Dorsolateral prefrontal cortex (tissue), 122 donors: ENCODE measurements at places on chromosomes 4 and X. TPM values are rescaled to one million over a fixed set of nuclear protein-coding genes. Genes with fewer than 3 reads are reported as not detected.

GRCh38 chr4:104591510-104591911 is 96.8 kb upstream of the CXXC4 start:
- no peak for DNase-seq

DNA sequence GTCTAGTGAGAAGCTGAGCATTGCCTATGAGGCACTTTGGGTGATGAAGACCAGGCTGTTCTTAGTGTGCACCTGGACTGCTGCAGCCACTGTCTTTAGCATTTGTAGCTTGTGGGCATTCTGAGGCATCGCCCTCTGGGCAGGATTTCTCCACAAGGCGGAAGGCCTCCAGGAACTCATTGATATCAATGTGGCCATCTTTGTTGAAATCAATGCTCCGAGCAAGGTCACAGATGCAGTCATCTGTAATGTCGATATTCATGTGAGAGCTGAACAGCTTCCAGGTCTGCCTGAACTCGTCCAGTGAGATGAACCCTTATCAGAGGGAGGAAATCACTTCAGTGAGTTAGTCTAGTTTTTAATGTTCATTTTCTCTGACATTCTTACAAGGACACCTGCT is 41.6 kb downstream of the PPEF2 start:
- no peak for DNase-seq

DNA sequence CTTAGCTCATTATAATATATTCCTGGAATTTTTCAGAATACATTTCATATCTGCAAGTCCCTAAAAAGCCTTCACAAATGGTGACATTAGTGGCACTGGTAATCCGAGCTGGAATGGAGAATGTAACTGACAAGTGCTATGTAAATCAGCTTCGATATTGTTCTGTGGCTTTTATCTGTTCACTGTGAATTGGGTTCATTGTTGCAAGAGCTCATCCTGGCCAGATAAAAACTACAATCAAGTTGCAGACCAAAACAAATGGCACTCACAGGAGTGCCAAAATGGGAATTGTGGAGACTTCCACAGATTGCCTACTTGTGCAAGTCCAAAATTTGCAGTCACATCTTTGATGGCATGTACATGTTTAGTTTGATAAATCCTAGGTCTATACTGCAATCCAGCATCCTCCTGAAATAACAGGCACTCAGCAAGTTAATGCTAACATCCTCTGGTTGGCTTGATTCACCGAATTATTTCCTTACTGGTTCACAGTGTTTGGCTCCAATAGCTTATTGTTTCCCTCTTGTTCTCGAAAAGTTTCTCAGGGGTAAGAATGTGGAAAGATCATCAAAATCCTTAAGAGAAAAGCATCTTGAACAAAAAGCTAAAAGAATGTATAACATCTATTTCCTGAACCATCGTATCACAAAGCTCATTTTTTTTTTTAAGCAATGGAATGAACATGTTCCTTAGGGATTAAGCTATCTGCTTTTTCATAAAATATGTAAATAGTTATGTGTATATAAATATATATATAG is 904.9 kb downstream of the CENPC start:
- no peak for DNase-seq

DNA sequence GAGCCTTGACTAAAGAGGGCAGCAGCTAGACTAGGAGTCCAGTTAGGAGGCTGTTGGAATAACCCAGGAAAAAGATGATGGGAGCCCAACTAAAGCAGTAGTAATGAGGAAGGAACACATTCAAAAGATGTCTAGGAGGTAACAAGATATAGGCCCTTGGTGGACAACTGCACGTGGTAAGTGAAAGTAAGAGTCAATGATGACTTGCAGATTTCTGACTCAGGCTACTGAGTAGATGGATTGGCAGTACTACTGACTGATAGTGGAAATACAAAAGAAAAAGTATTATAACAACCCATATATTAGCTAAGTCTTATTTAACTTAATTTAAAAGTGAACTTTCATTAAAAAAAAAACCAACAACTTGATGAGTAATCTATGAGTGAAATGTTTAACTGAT is 74.0 kb downstream of the PAK3 start:
- no peak for DNase-seq

- no peak for DNase-seq
Observed at GRCh38 chr4:11632025-11632424, 203.3 kb upstream of the HS3ST1 start.

DNA sequence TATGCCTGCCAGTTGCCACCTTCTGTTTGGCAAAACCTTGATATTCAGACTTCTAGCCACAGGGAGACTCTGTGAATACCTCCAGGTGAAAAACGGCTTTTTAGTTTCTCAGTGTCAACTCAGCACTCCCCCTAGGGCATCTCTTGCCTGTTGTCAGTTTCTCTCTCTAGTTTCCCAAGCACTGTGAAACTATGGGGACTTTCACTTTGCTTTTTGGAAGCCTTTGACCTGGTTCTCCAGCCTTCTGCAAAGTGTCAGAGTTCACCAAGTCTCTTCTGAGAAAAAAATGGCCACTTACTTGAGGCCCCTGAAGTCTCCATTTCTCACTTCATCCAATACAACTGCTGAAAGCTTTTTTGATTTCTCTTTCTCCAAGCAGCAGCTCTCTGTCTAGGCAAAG is 521.5 kb downstream of the INPP4B start:
- DNase-seq = no peak

GRCh38 chr4:153023139-153023538 is 87.0 kb downstream of the FHDC1 start:
- DNase-seq = no peak

GRCh38 chr4:107472265-107472948 is 247.6 kb downstream of the PAPSS1 start:
- DNase-seq = no peak

DNA sequence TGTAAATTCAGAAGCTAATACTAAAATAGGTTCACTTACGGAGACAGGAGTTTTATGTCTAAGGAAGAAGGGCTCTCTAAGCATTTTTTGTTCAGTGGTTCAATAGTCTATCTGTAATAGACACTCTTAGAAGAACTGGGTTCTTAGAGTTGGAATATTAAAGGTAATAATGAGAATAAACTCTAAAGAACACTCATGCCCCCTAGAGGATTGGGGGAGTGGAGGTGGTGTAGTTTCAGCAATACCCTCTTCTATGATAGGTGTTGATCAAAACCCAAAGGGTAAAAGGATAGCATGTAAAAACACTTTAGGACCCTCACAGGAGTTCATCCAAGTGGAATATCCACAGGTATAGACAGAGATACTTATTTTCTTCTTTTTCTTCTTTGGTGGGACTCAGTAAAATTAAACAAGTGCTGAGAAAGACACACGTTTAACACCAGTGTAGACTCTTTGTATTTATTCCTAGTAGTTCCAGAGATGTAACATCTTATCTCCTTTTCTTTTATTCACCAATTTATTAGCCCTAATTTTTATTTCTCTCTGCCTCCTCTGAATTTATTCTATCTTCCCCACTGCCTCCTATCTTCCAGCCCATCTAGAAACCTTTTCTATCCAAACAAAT is 25.7 kb upstream of the MND1 start:
- peak; percentile 22 for DNase-seq

DNA sequence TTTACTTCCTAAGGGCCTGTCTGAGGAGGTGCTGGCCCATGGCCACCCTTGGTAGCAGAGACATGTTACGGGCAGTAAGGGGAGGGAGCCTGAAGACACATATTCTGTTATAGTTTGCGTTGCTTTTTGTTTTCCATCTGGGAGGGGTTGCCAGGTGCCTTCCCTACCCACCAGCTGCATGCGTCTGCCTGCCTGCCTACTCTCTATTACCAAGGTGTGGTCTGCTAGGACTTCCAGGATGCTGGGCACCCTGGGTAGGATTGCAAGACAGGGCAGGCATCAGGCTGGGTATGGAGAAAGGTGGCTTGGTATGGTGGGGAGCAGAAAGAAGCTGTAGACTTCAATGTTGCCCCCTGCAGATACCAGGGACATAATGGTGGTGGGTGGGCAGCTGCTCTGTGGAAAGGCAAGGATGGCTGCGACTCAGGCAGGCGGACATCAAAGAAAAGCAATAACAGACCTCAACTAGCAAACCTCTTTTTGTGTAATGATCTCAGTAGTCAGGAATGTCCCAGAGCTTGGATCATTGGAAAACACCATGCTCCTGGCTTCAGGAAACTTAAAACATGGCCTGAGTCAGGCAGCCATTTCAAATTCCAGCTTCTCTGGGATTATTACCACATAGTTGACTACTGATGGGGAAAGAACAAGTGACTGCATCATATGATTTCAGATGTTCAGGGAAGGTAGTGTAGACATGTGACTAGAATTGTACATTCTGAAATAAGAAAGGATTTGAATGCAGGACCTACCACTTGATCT is 67.8 kb downstream of the HOPX start:
- no peak for DNase-seq

GRCh38 chrX:17594693-17595092 is 142.6 kb upstream of the SCML1 start:
- DNase-seq = no peak

GRCh38 chrX:46554942-46555341 is 9.7 kb upstream of the ZNF674 start:
- no peak for DNase-seq

GRCh38 chrX:44931441-44931973 is 58.5 kb downstream of the KDM6A start:
- no peak for DNase-seq

DNA sequence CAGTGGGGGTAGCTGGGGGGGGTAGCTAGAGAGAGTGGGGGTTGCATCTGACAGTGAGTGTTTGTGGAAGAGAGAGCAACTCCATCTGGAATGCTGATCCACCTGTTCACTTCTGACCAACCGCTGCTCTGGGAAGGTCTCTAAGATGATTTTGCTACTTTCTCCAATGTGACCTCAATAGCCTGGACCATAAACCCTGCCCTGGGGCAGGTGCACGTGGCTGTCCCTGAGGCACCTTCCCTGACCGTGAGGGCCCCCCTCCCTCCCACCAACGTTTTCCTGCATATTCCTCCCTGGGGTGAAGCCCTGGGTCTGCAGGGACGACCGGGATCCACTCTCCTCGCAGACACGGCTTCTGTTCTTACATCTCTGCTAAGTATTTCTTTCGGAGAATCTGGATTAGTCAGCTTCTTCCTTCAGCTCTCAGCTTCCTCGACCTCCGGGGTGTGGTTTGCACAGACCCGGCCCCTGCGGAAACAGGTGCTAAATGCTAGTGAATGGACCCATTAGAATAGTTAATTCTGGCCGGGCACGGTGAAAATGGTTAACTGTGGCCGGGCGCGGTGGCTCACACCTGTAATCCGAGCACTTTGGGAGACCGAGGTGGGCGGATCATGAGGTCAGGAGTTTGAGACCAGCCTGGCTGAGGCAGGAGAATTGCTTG is 21.4 kb upstream of the PLCXD1 start:
- no peak for DNase-seq

DNA sequence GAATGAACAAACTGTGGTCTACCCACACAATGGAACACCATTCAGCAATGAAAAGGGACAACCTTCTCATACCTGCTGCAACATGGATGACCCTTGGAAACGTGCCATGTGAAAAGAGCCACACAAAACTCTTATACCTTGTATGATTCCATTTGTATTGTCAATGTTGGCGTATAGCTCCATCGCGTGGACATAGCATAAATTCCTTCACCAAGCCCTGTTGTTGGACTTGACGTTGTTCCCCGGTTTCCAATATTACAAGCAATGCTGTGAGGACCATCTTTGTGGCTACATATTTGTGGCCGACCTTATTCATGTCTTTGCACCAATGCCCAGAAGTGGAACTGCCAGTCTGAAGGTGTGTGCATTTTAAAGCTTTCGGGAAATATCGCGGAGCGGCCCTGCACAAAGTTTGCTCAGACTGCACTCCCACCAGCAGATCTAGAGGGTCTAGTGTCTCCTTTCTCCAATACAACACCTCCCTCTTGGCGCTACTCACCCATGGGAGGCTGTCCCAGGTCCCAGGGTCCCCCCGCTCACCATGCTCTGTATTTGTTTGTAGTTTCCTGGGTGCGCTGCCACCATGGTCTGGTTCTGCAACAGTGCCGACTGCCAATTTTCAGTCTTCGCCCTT is at the start of gene CLDN34:
Gene CLDN34 (plus strand): TSS at position 584 of the 634 bp plus-strand sequence. CDS start 0 bp downstream, at position 584.
- no peak for DNase-seq

DNA sequence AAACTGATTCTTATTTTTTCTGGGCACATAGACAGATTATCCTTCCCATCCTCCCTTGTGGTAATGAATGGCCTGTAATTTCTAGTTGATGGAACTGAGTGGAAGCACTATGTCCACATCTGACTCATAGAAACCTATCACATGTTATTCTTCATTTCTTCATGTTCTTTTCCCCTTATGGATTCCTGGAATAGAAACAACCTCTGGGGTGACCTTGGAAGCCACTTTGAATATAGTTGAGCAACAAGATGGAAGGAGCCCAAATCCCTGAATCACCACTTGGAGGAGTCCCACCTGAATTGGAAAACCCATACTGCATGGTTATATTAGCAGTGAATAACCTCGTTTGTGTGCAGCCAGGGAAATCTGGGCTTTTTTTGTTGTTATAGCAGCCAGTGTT is 137.8 kb downstream of the MID1IP1 start:
- DNase-seq = no peak

GRCh38 chr4:177285953-177286352 is 23.7 kb upstream of the NEIL3 start:
- no peak for DNase-seq

GRCh38 chrX:47502316-47503125 is 19.5 kb upstream of the ZNF41 start:
- DNase-seq = no peak

- DNase-seq = no peak
Observed at GRCh38 chr4:80195441-80196140, 1.7 kb upstream of the PRDM8 start.

GRCh38 chr4:78069859-78070258 is 12.7 kb downstream of the FRAS1 start:
- DNase-seq = no peak

NCAPG gene
- 0.91 TPM for total RNA-seq

CFI gene
- 4.8 TPM for total RNA-seq

DGKK gene
- not detected for total RNA-seq

TLR10 gene
- total RNA-seq = 0.63 TPM

NLRP2B gene
- total RNA-seq = 1.4 TPM

IQSEC2 gene
- 38.4 TPM for total RNA-seq

LONRF3 gene
- 2.9 TPM for total RNA-seq

NLGN4X gene
- 40.7 TPM for total RNA-seq

FAM236A gene
- not detected for total RNA-seq

ADH7 gene
- not detected for total RNA-seq

STOX2 gene
- 82.4 TPM for total RNA-seq

USP17L12 gene
- not detected for total RNA-seq

LIMCH1 gene
- 174 TPM for total RNA-seq
